MG63 (cell line): ENCODE measurements at places on chromosomes 11 and 22.

DNA sequence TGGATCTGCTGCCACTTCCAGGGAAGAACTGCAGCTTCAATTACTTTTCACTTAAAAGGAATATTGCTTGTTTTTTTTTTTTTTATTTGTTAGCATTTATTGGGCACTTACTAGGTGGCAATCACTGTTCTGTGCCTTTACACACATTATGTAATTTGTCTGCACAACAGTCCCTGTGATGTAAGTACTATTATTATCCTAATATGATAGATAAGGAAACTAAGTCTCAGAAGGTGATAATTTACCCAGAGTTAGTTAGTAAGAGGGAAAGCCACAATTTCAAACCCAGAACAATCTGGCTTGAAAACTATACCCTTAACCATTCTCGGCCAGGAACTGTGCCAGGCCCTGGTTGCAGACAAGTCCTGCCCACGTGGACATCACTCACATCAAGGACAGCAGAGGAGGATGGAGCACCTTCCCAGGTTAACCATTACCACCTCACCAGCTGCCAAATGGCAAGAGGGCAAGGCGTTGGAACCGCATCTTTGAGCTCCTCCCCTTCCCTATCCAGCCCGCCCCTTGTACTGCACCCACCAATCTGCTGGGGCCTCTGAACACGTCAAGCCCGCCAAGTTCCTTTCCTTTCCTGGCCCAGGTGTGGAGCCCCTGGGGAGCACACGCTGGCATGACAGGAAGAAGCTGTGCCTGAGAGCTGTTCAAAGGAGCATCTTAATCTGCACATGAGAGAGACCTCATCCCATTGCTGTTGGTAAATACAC, 78.4 kb downstream of the NAV2 start:
- DNase-seq, result no peak

DNA sequence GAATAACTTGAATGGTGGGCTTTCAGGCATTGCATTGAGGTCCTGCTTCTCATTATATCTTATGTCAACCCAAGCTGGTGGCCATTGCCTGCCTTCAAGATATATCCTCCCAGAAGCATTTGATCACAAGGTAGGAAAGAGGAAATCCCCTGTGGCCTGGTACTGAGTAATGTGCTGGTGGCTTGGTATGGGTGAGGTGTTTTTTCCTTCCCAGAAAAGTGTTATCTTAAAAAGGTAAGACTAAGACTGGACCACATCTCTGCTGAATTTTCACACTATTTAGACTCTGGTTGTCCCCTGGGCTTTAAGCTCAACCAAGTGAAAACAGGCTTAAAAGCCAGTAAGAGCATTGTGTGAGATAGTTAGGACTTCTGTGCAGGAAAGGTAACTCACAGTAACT, 3.7 kb downstream of the INSC start:
- no peak for DNase-seq

DNA sequence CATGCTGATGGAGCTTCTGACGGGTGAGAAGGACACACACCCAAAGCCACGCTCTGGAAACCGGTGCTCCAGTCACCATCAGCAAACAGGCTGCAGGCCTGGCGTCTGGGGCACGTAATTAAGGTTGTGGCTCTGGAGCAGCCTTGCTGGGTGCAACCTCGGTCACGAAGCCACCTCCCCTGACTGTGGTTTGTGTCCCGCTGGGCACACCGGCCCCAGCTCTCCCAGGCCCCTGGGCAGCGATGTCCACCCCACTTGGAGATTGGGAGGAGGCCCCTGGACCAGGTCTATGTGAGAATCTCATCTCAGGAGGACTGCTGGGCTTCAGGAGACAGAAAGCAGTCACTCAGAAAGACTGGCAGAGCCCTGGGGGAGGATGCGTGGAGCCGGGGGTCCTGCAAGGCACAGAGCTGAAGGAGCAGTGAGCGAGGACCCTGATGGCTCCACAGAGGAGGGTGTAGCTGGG, 631.6 kb downstream of the BRD1 start:
- no peak for DNase-seq

GRCh38 chr11:113242060-113242459, 72.3 kb upstream of the TTC12 start:
- DNase-seq, result no peak

DNA sequence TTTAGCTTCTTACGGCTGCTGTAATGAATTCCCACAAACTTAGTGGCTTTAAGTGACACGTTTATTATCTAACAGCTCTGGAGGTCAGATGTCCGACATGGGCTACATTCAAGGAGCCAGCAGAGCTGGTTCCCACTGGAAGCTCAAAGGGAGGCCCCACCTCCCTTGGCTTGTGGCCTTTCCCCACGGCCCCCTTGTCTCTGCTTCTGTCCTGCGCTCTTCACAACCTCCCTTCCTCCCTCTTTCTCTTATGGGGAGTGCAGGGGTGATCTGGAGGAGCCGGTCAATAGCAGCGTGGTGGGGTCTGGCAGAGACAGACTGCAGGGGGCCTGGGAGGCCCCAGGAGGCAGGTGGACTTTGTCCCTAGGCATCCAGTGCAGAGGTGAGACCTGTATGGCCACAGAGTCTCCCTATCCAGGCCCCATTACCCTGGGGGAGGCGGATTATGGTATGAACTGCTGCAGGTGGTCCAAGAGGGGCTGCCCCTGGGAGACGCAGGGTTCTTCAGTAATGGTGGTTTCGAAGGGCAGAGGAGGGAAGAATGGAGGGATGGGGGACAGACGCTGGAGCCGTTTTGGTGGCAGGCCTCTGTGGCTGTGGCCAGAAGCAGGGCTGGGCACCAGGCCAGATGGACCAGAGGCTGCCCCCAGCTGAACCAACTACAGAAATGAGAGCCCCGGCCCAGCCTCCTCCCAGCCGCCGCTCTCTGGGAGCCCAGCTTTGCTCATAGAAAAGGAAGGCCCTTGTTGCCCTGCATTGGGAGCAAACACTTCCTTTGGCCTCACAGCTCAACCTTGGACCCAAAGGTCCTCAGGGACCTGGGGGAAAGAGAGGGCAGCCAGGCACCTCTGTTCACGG, 30.7 kb upstream of the KCNQ1OT1 start:
- DNase-seq, result no peak

- DNase-seq, result no peak
These were observed 207.0 kb downstream of the TBC1D22A start for GRCh38 chr22:46969491-46969890.

- peak; percentile 87 for DNase-seq
These were observed 9.7 kb downstream of the USP2 start for GRCh38 chr11:119371778-119372182.

DNA sequence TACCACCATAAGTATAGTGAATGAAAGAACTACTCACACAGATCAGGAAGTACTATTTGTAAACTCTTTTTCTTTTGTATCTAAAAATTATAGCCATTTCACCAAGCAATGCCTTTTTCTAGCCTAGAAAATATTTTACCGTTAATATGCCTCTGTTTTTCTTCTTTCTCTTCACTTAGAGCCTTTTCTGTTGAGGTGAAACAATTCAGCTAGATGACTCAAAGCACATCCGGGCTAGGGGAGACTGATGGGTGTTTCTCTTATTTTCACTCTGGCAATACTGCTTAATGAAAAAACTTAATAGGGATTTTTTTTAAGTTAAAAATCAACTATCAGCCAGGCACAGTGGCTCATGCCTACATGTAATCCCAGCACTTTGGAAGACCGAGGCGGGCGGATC, 93.3 kb downstream of the SGSM3 start:
- no peak for DNase-seq

GRCh38 chr11:44380009-44380313, 70.0 kb upstream of the ALX4 start:
- DNase-seq, result no peak

DNA sequence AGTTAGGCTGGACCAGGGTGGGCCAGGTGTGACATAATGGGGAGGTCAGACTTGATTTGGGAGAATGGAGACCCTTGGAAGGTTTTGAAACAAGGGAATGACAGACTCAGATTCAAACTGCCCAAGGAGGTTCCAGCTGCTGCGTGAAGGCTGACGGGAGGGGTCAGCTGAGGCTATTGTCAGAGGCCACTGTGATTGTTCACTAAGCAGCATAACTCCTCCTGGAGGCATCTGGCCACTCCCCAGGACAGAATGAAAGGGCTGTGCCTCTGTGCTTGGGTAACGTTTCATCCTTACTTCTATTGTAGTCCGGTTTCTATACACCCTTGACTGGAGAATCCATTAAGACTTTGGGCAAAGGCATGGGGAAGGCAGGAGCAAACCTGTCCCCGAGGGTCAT, 126.6 kb downstream of the DSCAML1 start:
- no peak for DNase-seq

GRCh38 chr11:77126861-77127234, 1.2 kb upstream of the MYO7A start:
- DNase-seq, result no peak

- no peak for DNase-seq
These were observed 62.2 kb downstream of the PKNOX2 start for GRCh38 chr11:125226706-125227105.

DNA sequence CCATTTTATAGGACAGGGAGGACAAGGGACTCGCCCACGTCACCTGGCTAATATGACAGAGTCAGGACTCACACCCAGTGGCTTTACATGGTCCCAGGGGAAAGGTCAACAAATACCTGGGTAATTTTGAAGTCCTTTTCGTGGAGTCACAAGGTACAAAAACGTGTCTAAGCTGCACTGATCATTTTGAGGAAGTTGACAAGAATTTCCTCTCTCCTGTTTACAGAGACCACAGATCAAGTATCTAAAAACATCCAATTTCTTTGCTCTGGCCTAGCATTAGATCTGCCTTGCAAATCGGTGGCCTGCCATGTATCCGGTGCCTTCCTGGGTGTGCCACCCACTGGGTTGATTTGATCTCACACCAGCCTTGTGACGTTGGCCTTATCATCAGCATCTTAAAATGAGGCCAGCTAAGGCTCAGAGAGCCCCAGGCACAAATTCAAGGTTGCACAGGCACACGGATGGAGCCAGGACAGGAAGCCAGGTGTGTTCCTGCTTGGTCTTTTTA, 17.6 kb downstream of the GDPD5 start:
- no peak for DNase-seq

DNA sequence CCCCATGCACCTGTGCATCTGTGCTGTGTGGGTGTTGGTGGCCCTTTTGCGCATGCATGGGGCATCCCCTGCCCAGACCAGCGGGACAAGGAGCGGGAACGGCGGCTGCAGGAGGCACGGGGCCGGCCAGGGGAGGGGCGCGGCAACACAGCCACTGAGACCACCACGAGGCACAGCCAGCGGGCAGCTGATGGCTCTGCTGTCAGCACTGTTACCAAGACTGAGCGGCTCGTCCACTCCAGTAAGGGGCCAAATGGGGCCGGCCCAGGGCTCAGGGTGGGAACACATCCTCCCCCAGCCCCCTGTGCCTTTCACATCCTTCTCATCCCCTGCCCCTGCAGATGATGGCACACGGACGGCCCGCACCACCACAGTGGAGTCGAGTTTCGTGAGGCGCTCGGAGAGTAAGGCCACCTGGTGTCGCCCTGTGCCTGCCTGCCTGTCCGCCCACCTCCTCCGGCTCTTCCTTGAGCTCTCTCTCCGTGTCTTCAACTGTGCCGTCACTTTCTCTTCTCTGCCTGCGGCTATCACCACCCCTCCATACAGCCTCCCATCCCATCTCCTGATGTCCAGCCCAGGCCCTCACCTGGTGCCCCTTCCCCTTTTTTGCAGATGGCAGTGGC, 10.6 kb downstream of the SELENOM start:
- DNase-seq, result no peak

- DNase-seq, result no peak
These were observed 21.5 kb downstream of the BIRC2 start for GRCh38 chr11:102368472-102368871.

GRCh38 chr11:46075928-46076327, 45.3 kb downstream of the PHF21A start:
- DNase-seq, result no peak

GRCh38 chr11:70367071-70367470, 31.3 kb upstream of the CTTN start:
- DNase-seq, result peak; percentile 31

- no peak for DNase-seq
These were observed 82.9 kb upstream of the ARHGAP20 start for GRCh38 chr11:110795112-110795624.

- peak; percentile 69 for DNase-seq
These were observed at the start of gene CNTN5 for GRCh38 chr11:99020352-99021225. Gene CNTN5 (plus strand): TSS chr11:99020949.

DNA sequence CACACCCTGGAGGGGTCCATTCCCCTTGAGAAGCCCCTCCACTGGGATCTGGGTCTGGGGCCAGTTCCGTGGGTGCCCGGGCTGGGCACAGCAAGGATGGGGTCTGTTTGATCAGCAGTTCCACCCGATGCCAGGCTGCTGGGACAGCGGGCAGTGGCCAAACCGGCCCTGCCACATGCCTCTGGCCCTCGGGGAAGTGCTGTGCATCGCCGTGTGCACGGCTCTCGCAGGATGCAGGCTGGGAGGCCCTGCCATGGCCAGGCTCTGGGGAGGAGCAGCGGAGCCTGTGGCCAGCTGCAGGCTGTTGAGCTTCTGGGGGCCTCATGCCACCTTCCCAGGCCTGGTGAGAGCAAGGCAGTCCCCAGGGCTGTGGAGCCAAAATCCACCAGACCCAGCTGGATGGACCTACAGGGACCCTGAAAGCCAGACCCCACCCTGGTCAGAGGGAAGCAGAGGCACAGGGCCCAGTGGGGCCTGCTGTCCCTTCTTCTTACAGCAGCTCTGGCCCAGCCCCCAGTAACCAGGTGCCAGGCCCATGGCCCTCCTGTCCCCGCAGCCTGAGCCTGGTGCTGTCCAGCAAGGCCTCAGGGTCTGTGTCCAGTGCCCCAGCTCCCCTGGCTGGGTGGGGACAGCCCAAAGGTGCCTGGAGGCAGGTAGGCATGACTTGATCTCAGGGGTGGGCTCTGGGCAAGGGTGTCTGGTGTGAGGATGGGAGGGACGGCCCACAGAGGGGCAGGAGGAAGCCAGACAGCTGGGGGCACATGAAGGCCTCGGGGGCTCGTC, 57.3 kb downstream of the WNT7B start:
- no peak for DNase-seq

GRCh38 chr11:12113294-12113693, 2.9 kb downstream of the MICAL2 start:
- DNase-seq, result no peak

GRCh38 chr22:36544107-36544620, 15.2 kb upstream of the EIF3D start:
- DNase-seq, result no peak

- DNase-seq, result no peak
These were observed 691.0 kb upstream of the API5 start for GRCh38 chr11:42620796-42621195.
